ENCODE measurements at places on chromosomes 3 and 15.

GRCh38 chr15:80798911-80799310, 19.7 kb downstream of the CEMIP start:
- DNase-seq, result no peak

GRCh38 chr3:99319961-99320360, 318.4 kb upstream of the COL8A1 start:
- DNase-seq, result no peak

GRCh38 chr3:59803268-59803667, 753.4 kb upstream of the CFAP20DC start:
- DNase-seq, result no peak

DNA sequence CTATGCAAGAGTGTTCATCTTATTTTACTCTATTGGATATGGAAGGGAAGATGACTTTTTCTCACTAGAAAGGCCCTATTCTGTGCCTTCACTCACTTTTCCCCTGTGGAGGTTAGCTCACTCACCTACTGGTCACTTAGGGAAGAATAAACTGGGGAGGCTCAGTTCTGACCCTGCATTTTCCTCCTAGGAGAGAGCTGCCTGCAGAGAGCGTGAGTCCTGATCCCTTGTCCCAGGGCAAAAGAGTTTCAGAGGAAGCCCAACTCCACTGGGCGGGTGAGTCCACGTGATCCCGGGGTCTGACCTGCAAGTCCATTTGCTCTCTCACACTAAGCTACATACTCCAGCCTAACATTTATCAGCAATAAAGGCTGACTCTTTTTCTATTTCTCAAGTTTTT, 8.4 kb downstream of the MORC1 start:
- no peak for DNase-seq

- DNase-seq, result no peak
These were observed 3.4 kb upstream of the LRRIQ4 start for GRCh38 chr3:169809230-169809795.

DNA sequence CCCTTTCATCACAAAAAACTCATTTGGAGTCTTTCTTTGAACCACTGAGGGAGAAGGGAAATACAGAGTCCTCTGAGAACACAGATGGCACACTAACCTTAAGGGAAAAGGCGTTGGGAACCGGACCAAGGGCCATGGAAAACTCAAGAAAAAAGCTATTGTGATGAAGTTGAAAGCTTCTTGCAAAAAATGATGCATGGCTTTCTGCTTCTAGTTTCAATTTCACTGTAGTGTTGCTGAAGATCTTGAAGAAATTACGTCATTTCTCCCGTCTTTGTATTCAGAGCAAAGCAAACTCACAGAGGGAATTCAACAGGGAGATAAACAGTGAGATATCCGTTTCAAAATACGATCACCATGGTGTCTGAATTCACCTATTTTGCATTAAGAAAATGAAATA, 642.3 kb upstream of the ADAMTS9 start:
- DNase-seq, result no peak

- no peak for DNase-seq
These were observed 10.9 kb downstream of the KCNAB1 start for GRCh38 chr3:156131241-156131640.

DNA sequence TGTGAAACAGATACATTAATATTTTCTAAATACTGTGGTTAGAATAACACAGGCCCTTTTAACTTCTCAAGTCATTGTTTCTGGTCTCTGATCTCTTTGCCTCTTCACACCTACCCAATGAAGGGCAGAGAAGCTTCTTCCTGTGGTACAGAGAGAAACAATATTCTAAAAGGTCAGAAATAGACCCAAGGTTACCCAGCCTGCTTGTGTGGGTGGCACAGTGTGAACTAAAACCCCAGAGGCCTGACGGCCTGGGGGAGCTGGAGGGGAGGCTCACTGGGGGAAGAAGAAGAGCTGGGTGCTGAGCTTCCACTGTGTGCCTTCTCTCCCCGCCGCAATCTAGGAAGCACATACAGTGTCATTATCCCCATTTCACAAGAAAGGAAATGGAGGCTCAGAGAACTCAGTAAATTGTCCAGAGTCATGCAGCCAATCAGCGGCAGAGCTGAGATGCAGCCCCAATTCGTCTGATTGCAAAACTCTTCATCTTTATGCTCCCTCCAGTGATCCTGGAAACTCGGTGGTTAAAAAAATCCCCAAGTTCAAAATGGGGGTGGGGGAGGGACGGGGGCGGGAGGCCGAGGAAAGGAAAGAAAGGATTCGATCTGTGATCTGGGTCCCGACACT, 64.1 kb upstream of the HEG1 start:
- peak; percentile 39 for DNase-seq

DNA sequence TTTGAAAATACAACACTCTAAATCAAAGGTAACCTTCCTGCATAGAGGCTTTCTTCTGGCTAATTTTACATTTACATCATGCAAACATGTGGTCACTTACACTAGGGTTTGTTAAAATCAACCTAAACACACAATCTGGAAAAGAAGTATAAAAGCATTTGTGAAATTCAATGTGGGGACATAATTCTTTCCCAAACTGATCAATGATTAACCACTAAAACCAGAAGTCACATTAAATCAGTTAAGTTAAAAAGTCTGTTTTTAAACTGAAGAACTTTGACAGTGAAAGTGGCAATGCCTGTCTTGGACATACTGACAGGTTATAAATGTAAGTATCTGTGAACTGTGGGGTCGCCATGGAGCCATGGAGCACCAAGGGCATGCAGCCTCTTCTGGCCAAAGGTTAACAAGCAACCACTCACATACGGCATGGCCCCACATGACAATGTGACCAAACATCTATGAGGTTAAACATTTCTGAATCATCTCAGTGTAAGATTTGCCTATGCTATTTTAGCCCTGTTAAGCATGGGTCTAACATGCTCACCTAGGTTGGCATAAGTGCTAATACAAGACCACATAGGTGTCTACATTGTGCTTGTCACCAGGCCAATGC, 278.2 kb downstream of the CTNNB1 start:
- DNase-seq, result no peak

DNA sequence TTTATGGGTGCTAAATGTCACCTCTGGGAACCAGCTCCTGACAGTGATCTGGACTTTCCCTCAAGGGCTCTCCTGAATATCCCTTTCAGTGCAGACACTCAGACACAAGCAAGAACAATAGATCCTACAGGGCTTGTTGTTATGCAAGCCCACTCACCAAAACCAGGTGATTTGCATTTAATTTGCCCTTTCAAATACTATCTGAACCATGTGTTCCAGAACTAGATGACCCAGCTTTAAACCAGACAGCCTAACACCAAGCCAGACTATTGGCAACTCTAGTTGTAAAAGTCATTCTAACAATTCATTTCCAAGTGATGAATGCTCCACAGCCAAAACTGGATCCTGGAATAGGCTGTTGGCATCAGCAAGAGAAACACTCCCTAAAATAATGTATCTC, 5.6 kb upstream of the ATP8B4 start:
- no peak for DNase-seq

GRCh38 chr3:150114873-150115540, 144.3 kb upstream of the PFN2 start:
- DNase-seq, result no peak

DNA sequence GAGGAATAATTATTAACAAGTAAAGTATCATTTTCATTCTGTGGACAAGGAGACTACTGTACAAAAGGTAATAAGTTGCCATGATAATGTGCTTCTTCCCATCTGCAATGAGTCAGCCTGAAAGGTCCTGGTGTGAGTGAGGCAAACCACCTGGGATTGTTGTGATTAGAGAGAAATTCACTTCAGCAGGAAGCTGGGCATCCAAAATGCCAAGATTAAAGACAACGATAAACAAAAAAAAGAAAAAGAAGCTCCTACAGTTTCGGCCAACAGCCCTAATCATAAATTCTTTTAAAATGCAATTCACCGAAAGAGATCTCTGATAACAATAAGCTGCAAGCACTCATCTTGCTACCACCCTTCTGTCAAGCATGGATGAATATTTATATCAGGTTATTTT, 507.8 kb downstream of the TUSC7 start:
- no peak for DNase-seq

GRCh38 chr15:48965972-48966371, 2.3 kb upstream of the SHC4 start:
- no peak for DNase-seq

- peak; percentile 85 for DNase-seq
These were observed 17.2 kb upstream of the ANKDD1A start for GRCh38 chr15:64894395-64895056.

- no peak for DNase-seq
These were observed 3.7 kb upstream of the PLXNB1 start for GRCh38 chr3:48433472-48434118.

GRCh38 chr3:4986782-4987537, 7.7 kb downstream of the BHLHE40 start:
- peak; percentile 92 for DNase-seq

GRCh38 chr15:76203346-76204108, 107.7 kb downstream of the ETFA start:
- DNase-seq, result no peak

DNA sequence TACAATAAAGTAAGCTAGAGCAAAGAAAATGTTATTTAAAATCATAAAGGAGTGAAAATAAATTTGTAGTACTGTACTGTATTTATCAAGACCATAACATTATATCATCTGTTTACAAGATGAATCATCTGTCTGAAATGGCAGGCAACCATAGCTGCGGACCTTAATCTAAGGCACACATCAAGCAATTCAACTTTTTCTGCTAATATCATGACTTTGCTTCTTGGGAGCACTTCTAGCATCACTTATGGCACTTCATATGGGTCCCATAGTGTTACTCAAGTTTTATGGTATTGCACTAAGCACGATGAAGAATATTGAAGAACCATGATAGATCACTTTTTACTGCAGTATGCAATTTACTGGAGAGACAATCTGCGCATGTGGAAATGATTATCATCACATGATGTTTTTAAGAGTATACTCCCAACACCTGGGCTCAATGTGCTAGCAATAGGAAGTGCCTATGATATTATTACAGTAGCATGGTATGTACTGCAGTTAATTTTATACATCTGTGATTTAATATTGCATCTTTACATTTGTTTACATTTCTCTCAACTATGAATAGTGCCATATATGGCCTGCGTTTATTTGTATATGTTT, 137.7 kb upstream of the NECTIN3 start:
- DNase-seq, result no peak

- no peak for DNase-seq
These were observed 37.5 kb downstream of the EMC4 start for GRCh38 chr15:34262362-34262761.

GRCh38 chr3:49721596-49721895, 2.1 kb upstream of the AMIGO3 start:
- DNase-seq, result no peak

GRCh38 chr3:186596568-186597287, 16.1 kb upstream of the AHSG start:
- DNase-seq, result no peak

DNA sequence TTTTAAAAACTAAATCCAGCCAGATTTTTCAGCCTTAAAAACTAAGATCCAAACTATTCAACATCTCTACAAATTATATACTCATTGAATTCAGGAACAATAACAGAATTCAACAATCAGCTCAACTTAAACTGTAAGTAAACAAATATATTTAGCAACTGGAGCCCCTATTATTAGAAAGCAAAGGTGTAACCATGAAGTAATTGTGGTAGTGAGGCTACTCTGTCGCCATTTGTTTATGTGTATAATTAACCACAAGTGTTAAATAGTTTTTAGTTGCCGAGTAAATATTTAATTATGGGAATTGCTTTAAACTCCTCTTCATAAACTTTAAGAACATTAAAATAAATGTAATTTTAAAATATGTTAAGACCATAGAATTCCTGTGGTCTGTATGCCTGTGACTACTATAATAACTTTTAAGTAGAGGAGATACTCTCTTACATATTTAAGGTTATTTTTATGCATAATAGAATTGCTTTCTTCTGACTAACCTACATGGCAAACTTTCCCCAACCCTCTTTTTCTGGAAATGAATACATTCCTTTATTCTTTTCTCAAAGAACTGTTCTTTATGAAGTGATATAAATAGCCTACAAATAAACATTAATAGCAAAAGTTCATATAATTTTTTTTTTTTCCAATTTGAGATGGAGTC, 51.2 kb downstream of the MFN1 start:
- DNase-seq, result no peak

GRCh38 chr15:35843498-35843897, 297.5 kb upstream of the DPH6 start:
- no peak for DNase-seq
